CD4-positive, alpha-beta T cell treated with Interleukin-12 subunit alpha and Interleukin-12 subunit beta, for 1 hour (primary cell): ENCODE measurements at places on chromosomes 4 and X.

- DNase-seq: peak; percentile 5
Measured at GRCh38 chr4:138307319-138307718, 65.2 kb upstream of the SLC7A11 start.

GRCh38 chr4:26197018-26197779, 123.6 kb upstream of the RBPJ start:
- peak; percentile 79 for DNase-seq

- no peak for DNase-seq
Measured at GRCh38 chr4:118905566-118905965, 16.9 kb downstream of the SYNPO2 start.

DNA sequence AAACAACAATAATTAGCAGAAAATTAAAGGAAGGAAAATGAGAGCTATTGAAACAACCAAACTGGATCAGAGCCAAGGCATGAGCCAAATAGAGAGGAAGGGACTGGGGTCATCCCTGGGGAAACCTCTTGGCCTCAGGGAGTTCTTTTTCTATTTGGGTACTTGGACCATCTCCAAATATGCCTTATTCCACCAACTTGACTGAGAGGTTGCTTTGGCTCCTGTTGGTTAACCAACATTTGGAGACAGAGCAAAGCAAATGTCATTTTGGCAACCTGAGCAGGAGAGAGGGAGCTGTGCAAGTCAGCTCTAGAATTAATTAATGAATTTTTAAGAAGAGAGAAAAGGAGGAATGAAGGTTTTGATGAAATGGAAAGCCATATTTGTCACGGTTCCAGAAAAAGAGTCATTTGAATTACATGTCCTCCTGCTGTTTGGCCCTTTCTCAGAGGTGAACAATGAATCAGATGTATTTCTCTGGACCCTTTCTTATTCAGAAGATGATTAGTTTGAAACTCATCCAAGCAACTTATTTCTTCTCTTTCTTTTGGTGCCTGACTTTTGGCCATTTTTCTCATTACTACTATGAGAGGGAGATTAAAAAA, 119.1 kb downstream of the CNKSR2 start:
- no peak for DNase-seq

DNA sequence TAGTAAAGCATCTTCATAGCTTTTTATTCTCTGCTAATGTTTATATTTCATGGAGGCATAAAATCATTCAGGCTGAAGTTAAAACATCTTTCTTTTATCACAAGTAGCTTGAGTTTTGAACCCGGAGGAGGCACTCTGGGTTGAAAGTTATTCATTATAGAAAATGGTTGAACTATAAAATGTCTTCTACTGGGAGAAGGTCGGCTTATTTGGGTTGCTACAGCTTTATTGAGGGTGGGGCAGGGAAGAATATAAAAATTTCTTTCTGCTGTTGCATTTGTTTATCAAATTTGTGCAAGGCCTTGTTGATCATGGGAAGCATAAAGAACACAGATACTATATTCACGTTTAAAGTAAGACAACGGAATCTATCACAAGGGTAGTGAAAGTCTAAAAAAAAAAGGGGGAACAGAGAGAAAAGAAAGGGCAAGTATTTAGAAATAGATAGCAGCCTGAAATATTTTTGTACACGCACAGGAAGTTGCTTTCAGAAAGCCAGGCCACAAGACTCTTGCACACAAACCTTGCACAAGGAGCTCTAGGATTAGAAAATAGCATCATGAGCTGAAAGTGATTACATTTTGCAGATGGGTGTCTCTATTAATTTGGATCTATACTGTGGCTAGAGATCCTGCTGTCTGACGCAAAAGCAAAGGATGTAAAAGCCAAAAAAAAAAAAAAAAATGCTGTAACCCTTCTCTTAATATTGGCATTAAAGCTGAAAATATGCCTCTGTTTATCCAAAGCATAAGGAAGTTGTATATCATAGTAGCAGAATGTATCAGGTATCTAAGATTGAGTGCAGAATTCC, 37.2 kb upstream of the FAM9C start:
- DNase-seq: peak; percentile 40

DNA sequence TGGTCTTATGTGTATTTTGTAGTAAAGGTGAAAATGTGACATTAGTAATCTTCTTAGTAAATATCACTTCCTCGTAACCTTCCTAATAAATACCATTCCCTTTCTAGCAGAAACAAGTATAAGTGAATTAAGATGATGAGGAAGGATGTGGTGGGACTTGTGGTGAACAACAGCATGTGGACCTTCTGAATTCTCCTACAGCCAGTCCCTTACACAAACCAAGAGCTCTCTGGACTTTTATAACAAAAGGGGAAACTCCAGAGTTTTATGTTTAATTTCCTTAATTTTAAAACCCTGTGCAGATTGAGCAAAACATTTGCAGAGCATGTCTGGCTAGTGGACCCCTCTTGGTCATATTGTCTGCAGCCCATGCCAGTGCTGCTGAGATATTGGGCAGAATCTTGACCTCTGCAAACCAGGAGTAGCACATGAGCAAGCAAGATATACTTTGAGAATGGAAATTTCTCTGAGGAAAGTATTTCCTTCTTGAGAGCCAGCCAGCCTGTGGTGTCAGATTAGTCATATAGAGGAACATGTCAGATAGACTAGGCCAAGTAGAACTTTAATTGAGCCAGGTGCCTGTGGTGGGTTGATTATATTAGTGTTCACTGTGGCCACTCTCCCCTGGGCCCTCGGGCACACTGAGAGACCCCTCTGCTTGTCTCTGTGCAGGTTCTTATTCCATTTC, 328.2 kb downstream of the DKK2 start:
- no peak for DNase-seq

- no peak for DNase-seq
Measured at GRCh38 chrX:103398421-103398864, 22.1 kb downstream of the BEX3 start.

- no peak for DNase-seq
Measured at GRCh38 chrX:85159644-85160043, 83.9 kb downstream of the SATL1 start.

GRCh38 chr4:633976-634598, 8.7 kb downstream of the PDE6B start:
- DNase-seq: no peak

GRCh38 chr4:184251670-184251980, 34.0 kb upstream of the ENPP6 start:
- no peak for DNase-seq

DNA sequence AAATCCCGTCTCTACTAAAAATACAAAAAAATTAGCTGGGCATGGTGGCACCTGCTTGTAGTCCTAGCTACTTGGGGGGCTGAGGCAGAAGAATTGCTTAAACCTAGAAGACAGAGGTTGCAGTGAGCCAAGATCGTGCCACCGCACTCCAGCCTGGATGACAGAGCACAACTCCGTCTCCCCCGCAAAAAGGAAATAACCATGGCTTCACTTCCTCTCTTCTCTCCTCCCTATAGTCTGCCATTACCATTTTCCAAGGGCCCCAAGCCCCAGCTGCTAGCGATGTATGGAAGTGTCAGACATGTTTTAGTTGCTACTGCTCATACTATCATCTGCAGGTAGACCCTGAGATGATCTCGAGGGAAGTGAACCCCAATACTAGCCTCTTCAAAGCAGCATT, 177.3 kb upstream of the FAM9B start:
- DNase-seq: no peak

- no peak for DNase-seq
Measured at GRCh38 chr4:151563194-151563593, 154.2 kb downstream of the FHIP1A start.

DNA sequence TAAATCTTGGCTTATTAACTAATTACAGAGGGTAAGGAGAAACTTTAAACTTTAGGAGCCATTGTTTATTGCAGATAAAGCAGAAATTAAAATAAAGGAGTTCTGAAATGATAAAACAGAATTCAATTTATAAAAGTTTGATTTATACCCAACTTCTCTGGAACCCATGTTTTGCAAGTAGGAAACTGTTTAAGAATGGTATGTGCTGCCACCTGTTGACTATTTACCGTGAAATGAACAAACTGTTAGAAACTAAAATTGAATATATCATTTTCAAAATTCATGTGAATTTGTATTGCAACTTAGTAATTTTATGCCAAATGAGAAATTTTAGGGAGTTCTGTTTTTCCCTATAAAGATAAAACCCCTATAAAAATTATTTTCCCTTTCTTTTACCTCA, 11.0 kb upstream of the TBC1D8B start:
- DNase-seq: no peak

- DNase-seq: no peak
Measured at GRCh38 chr4:14659286-14659685, 343.0 kb upstream of the CPEB2 start.

- peak; percentile 42 for DNase-seq
Measured at GRCh38 chrX:111041018-111041462, 55.0 kb upstream of the PAK3 start.

DNA sequence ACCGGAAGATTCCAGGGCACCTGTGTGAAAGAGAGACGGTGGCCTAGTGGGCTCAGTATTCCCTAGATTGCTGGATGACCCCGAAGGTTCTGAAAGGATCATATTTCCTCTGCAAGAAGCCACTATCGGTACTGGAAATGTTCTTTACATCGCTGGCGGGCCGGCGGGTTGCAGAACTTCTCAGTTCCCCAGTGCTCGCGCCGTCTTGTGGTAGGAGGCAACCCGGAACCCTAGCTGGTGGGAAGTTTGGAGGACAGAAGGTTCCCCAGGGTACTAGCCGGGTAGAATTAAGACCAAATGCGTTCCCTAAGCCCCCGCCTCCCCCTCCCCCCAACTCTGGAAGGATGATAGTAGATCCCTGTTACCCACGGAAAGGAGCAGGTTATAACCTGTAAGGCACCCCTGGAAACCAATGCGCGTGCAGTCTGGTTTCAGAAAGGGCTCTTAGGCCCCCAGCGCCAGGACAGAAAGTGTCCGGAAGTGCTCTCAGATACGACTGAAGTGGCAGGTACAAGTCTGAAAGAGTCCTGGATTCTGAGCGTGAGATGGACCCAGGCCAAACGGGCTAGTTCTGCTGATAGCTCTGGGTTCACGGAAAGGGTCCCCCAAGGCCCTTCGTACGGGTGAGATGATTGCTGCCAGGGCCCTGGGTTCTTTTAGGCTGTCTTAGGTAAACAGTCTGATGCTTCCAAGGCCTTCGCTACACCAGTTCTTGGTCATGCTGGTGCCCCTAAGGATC, 61.7 kb upstream of the DCAF8L1 start:
- DNase-seq: no peak

GRCh38 chr4:53608242-53608641, 17.0 kb upstream of the LNX1 start:
- DNase-seq: no peak

- no peak for DNase-seq
Measured at GRCh38 chr4:185227131-185227551, 17.7 kb downstream of the SNX25 start.

DNA sequence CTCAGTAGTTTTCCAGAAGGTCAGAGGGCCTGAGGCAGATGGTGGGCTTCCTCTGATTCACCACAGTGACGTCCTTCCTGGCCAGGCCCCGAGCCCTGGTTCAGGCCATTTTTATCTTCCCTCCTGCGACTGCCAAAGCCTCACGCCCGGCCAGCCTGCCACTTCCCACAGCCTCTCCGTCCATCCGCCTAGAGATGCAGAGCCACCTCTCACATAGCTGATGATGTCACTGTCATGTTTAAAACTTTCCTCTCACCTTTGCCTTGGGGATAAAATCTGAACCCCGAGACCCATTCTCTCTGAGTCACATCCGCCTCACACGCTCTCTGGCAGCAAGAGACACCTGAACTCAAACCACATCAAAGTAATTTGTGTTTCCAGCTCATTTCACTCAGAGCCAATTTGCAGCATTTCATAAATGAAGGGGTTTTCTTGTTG, 175.3 kb downstream of the QDPR start:
- DNase-seq: peak; percentile 83

GRCh38 chrX:106246511-106246910, 78.4 kb downstream of the PWWP3B start:
- DNase-seq: no peak

- DNase-seq: no peak
Measured at GRCh38 chr4:68905939-68906779, 45.4 kb downstream of the UGT2A3 start.

- DNase-seq: no peak
Measured at GRCh38 chr4:10006601-10007435, 14.5 kb downstream of the SLC2A9 start.

- no peak for DNase-seq
Measured at GRCh38 chrX:104183685-104184084, 17.4 kb downstream of the FAM199X start.

- no peak for DNase-seq
Measured at GRCh38 chr4:77826275-77826674, 7.1 kb upstream of the CNOT6L start.

GRCh38 chr4:125421547-125421946, 106.8 kb downstream of the FAT4 start:
- DNase-seq: no peak

DNA sequence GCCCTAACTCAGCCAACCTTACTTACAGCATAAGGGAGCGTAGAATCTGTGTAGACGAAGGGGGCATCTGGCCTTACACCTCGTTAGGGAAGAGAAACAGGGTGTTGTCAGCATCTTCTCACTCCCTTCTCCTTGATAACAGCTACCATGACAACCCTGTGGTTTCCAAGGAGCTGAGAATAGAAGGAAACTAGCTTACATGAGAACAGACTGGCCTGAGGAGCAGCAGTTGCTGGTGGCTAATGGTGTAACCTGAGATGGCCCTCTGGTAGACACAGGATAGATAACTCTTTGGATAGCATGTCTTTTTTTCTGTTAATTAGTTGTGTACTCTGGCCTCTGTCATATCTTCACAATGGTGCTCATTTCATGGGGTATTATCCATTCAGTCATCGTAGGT, 14.6 kb downstream of the PLP1 start:
- no peak for DNase-seq

GRCh38 chr4:80507507-80507906, 172.0 kb downstream of the CFAP299 start:
- no peak for DNase-seq

DNA sequence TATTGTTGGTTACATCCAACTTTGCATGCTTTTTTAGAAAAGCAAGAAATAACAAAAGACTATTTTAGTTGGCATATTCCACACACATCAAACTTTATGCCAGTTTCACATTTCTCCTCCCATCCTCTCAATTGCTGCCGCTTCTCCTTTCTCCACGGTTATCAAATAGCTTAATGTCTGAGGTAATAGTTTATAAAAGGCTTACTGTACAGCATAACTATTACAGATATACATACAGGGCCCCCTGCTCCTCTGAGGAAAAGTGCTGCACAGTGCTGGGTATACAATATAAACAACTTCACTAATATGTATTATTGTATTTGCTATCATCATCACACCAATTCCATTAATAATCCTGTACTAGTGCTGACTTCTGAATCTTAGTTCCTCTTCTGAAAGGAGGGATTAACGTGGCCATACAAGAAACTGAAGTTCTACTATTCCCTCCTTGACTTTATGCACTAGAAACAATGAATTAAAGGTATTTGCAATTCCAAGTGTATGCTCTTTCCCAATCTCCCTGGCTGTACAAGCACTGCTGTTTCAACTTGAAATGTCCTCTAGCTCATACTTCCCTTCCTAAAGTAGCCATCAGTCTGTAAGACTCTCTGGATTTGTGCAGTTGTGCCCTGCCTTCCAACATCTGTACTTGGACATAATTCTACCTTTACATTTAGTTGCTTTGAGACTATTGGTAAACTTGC, 2.5 kb downstream of the CCNI start:
- no peak for DNase-seq
